ENCODE measurements at places on chromosomes 6 and 20.
A peak's percentile ranks its signal among the peaks of the same experiment; 100 is the strongest.

DNA sequence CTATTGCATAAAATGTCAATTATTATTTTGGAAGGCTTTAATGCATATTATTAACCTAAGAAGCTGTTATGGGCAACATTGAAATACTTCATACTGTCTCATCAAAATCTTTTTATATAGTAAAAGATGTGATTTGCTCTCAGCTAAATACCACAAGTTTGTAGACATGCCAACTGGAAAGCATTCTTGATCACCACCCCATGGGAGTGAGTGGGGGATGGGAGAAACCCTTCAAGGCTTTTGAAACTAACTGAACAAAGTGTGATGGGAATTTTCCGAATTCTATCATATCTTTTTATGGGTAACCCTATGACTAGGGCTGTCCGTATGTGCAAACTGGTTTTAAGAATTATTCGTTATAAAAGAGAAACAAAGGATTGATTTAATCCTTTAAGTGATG lies 377.3 kb upstream of the JAG1 start:
- DNase-seq, result no peak

DNA sequence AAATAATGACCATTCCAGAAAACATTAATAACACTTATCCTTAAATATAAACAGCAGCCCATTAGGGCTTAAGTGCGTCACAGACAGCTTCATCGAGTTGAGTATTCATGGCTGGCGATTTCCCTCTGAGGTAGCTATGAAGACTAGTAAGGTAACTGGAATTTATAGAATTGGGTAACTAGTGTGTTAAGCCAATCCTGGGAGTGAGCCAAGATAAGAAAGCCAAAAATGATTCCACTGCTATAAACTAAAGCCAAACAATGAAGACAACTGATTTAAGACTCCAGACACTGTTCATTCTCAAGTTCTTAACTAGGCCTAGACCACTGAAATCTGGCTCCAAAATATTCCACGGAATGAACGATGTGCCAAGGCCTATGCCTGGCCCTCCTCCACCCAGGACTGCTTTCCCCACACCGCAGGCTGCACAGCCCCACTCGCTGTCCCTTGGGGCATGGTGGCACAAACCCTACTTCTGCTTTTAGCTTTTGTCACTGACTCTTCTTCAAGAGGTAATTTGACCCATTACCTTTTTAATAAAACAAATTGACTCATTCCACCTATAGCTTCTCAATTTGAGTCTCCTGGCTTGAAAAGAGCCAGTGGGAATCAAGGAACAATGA lies 66.0 kb downstream of the BLOC1S5 start:
- DNase-seq, result no peak

DNA sequence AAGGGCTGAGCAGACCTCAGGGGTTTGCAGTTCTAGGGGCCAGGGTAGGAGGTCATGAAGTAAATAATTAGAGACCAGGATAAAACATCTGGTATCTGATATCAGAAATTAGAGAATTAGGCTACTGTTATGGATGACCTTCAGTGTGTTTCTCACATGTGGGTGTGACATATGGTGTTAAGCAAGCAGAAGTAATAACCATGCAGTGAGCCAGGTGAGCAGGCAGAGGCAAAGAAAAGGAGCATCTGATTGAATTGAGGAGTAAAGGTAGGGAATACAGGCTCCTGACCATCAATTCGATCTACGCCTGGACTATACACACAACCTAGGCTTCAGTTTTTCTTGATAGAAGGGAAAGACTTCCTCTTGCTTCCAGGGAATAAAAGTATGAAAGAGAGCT lies 34.7 kb upstream of the MAP3K7 start:
- DNase-seq, result no peak

GRCh38 chr6:30304002-30304401 lies 22.7 kb upstream of the TRIM39 start:
- no peak for DNase-seq

GRCh38 chr6:33272275-33273128 lies 627 bp downstream of the RPS18 start:
- no peak for DNase-seq

DNA sequence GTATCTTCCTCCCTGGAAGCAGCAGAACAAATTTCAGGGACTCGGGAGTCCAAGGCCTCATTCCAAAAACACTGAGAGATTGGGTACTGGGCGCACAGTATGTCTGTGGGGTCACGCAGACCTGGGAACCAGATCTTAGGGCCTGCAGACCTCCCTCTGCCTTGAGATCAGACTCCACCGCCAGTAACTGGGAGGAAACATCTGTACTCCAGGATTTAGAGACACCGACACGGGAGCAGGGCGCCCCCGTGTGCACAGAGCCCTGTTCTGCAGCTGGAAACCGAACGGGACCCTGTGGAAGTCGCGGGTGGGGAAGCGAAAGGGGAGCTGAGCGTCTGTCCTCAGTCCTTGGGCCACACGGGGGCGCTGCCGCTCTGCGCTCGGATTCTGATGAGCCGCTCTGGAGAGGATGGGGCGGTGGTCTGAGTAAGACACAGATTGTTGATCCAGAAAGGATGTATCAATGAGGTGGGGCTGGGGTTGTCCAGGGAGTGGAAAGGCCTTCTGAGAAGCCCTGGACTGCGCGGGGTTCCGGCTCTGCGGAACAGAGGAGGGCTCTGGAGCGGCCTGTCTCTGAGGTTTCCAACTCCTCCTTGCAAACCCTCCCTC lies 35.7 kb upstream of the HLA-E start:
- DNase-seq, result peak; percentile 83

- no peak for DNase-seq
Measured at GRCh38 chr20:58630063-58630462, 21.0 kb upstream of the STX16 start.

- DNase-seq, result peak; percentile 66
Measured at GRCh38 chr6:161273274-161273751, 548 bp downstream of the AGPAT4 start.

GRCh38 chr20:58996226-58996611 lies 10.8 kb downstream of the CTSZ start:
- DNase-seq, result no peak

DNA sequence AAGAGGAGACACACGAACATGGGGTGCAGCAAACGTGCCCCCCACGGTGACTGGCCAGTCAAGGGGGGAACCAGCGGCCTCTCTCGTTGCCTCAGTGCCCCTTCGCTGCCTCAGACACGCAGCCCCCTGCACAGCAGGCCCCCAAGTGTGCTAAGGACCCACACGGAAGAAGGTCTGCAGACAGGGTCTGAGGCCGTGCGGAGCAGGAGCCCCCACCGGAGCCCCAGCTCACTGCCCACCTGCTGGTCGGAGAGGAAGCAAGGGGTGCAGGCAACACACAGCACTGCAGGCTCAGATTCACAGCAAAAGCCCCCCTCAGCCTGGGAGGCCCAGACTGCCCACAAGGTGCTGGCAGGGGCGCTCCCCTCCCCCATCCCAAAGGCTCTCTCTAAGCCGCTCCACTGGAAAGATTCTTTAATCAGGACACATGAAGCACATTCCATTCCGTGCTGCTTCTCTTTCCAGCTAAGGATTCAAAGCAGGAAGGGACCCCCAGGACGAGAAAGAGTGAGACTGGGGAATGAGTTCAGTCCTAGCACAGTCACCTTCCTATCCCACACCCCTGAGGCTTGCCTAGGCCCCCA lies 105.1 kb downstream of the SLC23A2 start:
- no peak for DNase-seq

DNA sequence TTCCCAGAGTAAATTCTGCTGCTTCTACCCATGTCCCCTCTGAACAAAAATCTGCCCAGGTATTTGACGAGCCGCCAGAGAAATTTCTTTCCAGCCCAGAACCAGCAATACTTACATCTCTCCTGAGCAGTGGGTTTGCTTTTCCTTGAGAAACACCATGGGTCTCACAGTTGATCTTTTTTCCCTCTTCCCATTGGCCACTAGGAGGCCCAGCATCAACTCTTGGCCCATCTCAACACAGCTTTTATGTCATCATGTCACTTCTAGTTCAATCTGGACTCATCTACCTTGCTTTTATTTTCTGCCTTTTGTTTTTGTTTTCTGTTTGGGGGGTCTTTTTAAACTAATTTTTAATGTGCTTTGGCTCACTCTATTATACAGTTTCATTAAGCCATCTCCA lies 18.8 kb downstream of the MAFB start:
- no peak for DNase-seq

DNA sequence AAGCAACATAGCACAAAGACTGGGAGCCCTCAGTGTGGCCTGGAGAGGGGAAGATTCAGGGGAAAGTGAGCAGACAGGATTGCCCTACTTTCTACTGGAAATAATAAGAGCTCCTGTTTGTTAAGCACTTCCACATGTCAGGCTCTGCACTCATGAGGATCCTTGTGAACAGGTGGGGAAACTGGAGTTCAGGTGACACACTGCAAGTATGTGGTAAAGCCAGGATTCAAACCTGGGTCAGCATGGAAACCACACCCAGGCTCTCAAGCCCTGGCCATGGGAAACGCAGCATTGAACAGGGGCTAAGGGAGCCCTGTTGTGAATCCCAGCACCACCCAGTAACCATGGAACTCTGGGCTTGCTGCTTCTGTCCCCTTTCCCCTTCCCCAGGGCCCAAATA lies 42.8 kb upstream of the ID1 start:
- no peak for DNase-seq

- DNase-seq, result no peak
Measured at GRCh38 chr6:45436544-45437438, 59.1 kb upstream of the SUPT3H start.

DNA sequence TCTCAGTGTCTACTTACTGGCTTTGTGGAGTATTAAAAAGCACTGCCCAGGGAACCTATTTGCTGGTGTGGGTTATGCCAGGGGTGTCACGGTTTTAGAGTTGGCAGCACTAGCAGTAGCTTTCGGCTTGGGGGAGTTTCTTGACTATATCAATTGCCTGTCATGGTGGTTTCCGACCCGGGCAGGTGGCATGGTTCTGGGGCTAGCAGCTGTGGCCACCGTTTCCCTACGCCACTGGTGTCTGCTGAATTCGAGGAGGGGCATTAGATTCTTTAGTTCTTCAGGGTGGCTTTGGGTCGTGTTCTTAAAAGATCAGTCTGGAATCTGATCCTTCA lies 55.6 kb upstream of the FOXC1 start:
- DNase-seq, result no peak

GRCh38 chr20:21134883-21135493 lies 9.1 kb downstream of the KIZ start:
- DNase-seq, result no peak

- peak; percentile 35 for DNase-seq
Measured at GRCh38 chr6:142944124-142945048, 590 bp downstream of the HIVEP2 start.

DNA sequence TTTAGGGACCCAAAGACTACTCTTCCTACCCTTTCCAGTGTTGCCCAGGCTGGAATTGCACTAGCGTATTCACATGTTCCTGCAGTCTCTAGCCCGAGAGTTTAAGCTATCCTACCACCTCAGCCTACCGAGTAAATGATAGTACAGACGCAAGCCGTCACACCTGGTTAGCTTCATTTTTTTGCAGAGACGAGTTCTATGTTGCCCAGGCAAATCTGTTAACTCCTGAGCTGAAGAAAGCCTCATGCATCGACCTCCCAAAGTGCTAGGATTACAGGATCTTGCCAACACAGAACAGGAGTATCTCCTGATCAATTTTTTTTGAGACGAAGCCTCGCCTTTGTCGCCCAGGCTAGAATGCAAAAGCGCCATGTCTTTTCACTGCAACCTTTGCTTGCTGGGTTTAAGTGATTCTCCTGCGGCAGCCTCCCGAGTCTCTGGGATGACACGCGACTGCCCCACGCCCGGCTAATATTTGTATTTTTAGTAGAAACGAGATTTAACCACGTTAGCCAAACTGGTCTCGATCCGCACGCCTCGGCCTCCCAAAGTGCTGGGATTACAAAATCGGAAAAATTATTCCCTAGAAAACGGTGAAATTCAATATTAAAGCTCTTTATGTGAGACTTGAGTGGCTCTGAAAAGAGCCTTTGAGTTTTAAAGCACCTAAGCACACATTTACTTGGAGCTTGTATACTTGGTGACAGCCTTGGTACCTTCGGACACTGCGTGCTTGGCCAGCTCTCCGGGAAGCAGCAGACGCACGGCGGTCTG lies 128.5 kb downstream of the HFE start:
- no peak for DNase-seq

DNA sequence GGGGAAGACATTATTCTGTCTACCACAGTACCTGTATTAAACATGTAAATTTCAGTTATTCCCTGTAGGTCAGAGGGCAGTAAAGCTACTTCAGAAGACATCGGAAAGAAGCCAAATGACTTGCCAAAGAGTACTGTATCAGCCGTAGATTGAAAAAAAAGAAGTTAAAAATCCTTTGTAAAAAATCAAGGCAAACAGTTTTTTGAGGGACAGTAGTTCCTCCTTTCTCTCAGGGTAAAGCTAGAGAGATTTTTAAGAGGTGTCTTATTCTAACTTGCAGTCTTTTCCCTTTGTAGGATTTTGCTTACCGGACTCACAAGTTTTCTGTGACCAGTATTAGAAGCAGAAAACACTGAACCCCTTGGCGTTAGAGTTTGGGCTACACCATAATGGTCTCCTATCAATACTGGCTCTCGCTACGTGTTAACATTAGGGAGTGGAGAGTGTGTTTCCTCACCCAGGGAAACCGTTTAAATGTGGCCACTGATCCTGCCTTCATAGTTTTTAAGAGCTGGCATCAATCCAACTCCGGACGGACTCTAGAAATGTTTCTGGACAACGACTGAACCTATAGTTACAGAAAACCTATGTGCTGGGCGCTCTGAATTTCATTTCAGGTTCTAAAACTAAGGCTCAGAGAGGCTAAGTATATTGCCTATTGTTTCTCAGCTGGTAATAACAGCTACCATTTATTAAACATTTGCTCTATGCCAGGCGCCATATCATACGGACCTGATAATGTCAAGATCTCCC lies 1.3 kb upstream of the ASXL1 start:
- no peak for DNase-seq

- no peak for DNase-seq
Measured at GRCh38 chr20:13650474-13650873, 11.7 kb upstream of the TASP1 start.

DNA sequence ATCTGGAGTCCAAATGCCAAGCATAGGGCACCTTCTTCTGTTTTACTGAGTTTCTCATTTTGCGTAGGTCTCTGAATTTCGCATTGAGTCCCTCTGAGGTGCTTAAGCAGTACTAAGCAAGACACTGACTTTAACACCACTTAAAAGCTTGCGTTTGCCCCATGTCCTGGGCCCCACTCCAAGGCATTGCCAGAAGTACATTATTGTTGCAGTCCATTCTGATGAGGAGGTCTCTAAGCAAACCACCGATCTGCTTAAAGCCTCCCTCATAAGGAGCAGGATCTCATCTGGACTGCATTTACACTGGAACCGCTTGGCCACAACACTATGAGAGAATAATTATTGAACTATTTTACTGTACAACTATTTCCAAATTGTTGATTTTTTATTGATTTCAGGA lies 16.3 kb downstream of the BMP2 start:
- no peak for DNase-seq

GRCh38 chr6:53148684-53149083 lies at the start of gene GCM1:
TSS of gene GCM1 (minus strand) at chr6:53148841. CDS start at chr6:53145632, 3,209 bp downstream.
- DNase-seq, result no peak

DNA sequence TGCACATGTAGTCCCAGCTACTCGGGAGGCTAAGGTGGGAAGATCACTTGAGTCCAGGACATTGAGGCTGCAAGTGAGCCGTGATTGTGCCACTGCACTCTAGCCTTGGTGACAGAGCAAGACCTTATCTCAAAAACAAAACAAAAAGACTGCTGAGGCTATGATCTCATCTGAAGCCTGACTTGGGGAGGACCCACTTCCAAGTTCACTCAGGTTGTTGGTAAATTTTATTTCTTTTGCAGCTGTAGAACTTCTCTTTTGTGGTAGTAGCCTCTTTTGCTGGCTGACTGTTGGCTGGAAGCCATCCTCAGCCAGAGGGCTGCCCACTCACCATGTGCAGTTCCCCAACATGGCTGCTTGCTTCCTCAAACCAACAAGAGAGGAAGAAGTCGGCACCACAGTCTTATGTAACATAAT lies 36.8 kb upstream of the ME1 start:
- no peak for DNase-seq
